Activated naive CD4-positive, alpha-beta T cell (primary cell): ENCODE measurements at places on chromosomes 1 and 21.
A peak's percentile ranks its signal among the peaks of the same experiment; 100 is the strongest.

GRCh38 chr1:40651138-40651857 lies 14.2 kb downstream of the RIMS3 start:
- no peak for DNase-seq

GRCh38 chr1:154434346-154435085 lies 29.4 kb downstream of the IL6R start:
- no peak for DNase-seq

GRCh38 chr1:55582084-55582483 lies 366.9 kb upstream of the USP24 start:
- DNase-seq = no peak

GRCh38 chr1:180265871-180266270 lies 35.8 kb downstream of the LHX4 start:
- DNase-seq = no peak

DNA sequence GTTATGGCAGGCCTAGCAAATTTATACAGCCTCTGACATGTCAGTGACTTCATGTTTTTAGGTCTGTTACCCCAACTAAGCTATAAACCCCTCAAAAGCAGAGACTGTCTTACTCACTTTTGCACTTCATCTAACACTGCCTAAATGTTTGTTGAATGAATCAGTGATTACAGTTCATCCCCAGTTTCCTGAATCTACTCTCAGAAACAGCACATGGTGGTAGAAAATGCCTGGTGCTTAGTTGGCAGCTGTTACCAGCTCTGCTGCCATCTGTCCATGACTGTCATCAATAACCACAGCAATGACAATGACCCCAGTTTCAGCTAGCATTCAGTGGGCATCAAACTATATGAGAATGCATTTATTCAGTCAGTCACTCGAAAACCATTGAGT lies 110.5 kb upstream of the SERBP1 start:
- DNase-seq = no peak

GRCh38 chr1:210883821-210884220 lies 250.1 kb downstream of the KCNH1 start:
- DNase-seq = no peak

DNA sequence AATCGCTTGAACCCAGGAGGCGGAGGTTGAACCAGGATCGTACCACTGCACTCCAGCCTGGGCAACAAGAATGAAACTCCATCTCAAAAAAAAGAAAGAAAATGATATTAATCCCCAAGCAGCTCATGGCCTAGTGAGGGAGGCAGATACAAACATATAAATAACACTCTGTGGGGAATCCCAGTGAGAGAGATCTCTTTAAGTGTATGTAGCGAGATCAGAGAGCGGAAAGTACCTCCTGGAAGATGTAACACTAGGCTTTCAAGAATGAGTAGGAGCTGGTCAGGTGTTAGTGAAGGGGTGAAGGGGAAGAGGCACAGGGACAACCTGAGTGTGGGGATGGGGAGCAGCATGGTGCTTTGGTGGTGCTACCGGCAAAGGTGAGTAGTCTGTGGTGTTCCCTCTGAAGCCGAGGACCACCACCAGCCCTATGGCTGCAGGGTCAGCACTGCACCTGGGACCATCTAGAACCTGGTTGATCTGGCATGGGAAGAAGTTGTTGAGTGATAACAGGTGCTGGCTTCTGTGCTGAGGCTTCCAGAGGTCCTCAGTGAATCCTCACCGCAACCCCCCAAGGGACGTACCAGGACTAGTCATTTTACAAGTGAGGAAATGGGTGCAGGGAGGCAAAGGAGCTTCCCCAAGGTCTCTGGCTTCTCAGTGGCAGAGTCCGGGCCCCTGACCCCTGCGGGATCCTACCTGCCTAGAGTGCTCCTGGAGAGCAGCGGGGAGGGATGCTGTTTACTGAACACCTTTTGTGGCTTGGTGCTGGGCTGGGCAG lies 367.6 kb upstream of the VAMP3 start:
- DNase-seq = no peak

- DNase-seq = no peak
Measured at GRCh38 chr1:5947071-5947821, 45.0 kb downstream of the NPHP4 start.

DNA sequence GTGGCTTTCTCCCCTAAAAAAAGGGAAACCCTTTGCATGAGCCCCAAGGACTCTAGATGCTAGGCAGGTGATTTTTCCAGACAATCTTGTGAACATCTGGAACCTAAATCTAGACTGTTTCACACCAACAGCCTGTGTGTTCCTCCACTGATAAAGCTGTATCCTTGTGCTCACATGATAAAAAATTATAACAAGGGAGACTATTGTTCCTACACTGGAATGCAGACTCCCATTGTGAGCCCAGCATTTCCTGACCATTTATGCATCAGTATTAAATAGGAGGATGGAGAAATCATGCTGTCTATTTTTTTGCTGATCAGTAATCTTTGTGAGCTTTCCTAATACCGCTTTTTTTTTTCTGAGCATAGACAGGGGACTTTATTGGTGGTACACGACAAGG lies 52.5 kb downstream of the ZNF697 start:
- DNase-seq = no peak

DNA sequence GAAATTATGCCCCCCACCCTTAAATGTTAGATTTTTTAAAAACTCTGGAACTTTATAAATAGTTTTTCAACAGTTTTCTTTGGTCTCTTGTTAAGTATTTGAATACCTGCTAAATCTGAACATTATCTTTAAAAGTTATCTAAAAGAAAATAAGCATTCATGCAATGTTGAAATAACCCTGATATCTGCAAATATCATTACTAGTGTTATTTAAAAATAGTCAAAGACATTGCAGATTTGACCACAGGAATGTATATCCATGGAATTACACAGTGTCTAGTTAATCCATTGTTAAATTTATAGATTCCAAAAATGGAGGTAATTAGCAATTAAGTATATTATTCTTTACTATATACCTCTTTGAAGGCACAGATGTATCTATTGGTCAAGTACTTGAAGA lies 42.0 kb downstream of the PRRX1 start:
- no peak for DNase-seq

GRCh38 chr21:43600642-43601402 lies 58.5 kb downstream of the HSF2BP start:
- DNase-seq = no peak

- DNase-seq = no peak
Measured at GRCh38 chr1:246790833-246791232, 66.6 kb downstream of the SCCPDH start.

- DNase-seq = no peak
Measured at GRCh38 chr1:183989078-183989577, 48.4 kb downstream of the COLGALT2 start.

GRCh38 chr1:168081373-168082007 lies 55.2 kb downstream of the GPR161 start:
- no peak for DNase-seq

- DNase-seq = no peak
Measured at GRCh38 chr1:97726386-97726785, 194.4 kb downstream of the DPYD start.

DNA sequence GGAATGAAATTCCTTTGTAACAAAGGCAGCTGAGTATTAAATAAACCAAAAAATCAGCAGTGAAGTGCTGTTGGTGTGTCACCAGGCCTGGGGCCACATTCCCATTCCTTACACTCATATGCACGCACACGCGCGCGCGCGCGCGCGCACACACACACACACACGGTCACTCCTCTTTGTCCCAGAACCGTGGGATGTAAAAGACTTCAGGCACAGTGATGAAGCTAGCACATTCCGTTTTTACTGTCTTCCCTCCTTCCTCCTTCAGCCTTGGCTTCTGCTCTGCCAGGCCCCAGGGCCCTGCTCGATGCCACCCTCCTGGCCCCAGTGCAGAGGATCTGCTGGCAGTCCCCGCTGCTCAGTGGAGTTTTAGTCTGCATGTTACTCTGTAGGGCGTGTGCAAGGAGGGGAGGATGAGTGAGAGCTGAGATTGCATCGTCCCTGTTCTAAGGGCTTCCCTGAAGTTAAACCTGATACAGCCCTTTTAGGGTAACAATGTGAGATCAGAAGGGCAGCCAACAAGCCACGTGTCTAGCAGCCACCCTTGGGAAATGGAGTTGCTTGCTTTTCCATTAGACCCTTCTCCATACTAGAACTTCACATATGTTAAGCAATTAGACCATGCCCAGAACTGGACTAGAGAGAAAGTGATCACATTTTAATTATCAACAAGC lies 71.7 kb upstream of the WDR26 start:
- DNase-seq = no peak

DNA sequence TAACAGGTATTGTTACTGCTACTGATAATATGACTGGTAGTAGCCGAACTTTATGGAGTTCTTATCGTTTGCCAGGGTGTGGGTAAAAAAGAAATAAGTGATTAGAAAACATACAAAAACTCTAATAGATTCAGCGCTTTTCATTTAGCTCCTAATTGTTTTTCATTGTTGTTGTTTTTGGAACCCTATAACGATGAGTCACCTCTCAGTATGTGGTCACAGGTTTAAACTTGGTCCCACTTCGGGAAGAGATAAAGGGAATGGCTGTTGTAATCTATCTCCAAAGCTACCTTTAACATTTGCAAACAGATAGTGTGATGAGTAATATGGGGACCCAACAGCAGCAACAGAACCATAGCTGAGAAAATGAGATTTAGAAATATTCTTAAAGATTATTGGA lies 62.7 kb upstream of the BCL10 start:
- no peak for DNase-seq

DNA sequence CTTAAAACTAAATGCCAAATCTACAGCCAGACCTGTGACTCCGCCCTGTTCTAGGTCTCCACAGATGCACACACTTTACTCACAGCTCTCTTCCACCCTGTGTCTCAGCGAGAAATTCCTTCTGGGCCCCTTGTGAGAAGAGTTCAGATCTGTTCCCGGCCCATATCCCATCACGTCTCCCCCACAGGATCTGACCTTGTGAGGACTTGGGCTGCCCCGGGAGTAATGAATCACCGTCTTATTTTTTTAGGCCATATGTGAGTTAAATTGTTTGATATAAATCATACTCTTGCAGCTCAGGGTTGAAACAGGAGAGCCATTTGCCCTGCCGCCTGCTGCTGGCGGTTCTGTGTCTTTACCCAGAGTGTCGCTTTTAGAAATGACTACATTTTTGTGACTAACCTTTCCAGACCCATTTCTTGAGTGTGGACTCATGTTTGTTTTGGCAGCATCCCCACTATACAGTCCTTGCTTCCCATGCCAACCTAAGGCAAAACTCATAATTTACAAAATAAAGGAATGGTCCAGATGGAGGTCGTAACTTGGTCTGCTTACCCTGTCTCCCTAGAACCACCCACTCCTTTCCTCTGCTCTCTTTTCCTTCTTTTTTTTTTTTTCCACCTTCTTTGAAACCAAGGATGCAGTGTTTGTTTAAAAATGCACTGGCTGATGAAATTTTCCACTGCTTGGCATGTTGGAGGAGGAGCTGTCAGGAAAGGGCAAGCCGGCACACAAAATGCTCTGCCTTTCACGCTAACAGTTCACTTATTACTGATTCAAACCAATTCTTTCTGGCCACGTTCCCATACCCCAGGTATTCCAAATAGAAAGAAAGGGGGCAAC lies 98.0 kb upstream of the C1orf105 start:
- no peak for DNase-seq

DNA sequence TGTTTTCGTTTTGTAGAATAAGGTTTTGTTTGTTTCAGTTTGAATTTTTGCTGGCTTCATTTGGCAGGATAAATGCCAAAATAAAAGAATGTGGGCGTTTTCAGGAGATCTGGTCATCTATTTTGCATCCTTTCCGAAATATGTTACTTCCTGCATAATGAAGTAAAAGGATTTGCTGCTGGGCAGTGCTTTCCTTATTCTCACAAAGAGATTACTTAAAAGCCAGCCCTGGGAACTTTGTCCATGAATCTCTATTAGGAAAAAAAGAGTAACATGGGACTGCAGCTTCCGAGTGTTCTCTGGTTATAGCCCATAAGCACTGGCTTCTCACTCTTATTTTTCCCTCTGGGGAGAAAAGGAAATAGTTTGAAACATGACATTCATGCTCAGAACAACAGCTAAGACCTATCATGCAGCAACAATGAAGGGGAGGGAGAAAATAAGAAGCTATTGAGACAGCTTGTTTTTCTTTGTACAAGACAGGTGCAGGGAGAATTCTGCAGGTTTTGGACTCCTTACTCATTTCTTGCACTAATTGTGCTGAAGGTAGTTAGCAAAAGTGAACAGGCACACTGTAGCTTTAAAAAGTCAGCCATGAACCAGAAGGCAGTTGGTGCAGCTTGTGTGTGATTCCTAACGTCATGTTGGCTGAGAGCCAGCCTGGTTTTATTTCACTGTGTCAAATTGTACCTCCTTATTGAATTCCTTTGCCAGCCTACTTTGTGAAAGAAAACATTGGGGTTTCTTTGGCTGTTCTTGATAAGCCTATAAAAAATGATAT lies at the start of gene SAMD13:
TSS of gene SAMD13 (plus strand) at position 705 of the 781 bp plus-strand sequence. CDS start 1,527 bp downstream, outside the sequence.
- peak; percentile 4 for DNase-seq

DNA sequence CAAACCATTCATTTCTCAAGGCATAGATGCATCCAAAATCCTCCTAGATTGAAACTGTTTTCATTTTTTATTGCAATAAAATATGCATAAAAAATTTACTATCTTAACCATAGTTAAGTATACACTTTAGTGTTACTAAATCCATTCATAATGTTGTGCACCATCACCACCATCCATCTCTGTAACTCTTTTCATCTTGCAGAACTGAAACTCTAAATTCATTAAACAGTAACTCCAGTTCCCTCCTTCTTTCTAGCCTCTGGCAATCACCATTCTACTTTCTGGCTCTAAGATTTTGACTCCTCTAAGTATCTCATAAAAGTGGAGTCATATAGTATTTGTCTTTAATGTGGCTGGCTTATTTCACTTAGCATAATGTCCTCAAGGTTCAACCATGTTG lies 236.8 kb downstream of the SMYD3 start:
- DNase-seq = no peak

GRCh38 chr1:245969283-245969682 lies 537.8 kb downstream of the SMYD3 start:
- no peak for DNase-seq

DNA sequence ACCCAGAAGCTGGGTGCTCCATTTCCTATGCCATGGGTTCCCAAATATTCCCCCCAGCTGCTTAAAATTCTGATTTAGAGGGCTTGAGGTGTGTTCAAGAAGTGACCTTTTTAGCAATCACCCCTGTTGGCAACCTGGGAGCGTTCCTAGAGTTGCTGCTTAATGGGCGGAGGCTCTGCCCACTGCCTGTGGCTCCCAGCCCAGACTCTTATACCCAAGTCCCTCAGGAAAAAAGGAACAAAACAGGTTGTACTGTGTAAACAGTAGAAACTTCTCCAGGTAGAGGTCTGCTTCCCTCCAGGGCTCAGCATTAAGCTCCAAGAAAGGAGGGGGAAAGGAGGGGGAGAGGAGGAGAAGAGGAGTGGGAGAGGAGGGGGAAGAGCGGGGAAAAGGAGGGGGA lies 14.6 kb upstream of the TENT5C start:
- DNase-seq = no peak

GRCh38 chr1:41730806-41731205 lies 187.9 kb downstream of the HIVEP3 start:
- DNase-seq = no peak

- no peak for DNase-seq
Measured at GRCh38 chr1:65921446-65921845, 128.8 kb downstream of the PDE4B start.

- no peak for DNase-seq
Measured at GRCh38 chr1:87615491-87615890, 286.8 kb downstream of the LMO4 start.

- DNase-seq = no peak
Measured at GRCh38 chr1:243487649-243488227, 231.9 kb downstream of the SDCCAG8 start.
